Activated naive CD4-positive, alpha-beta T cell treated with anti-CD3 and anti-CD28 coated beads, Interleukin-2, amount 50 U/mL, for 16 hours (primary cell): ENCODE measurements at places on chromosomes 1 and 21.

DNA sequence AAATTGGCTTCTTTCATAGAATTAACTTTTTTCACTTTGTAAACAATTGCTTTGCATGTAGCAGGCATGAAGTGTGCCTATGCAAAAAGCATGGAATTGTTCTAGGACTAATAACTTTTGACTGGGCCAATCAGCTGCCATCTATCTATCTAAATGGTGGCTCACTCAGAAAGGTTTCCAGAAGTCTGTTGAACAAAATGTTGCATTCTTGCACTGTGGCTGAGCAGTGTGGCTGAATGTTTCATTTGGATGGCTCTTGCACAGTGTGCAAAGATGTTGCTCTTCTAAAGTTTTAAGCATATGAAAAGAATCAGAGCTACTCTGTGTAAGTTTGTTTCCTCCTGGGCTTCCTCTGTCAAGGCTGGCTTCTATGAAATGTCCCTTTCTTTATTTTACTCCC is 213.5 kb downstream of the KCTD3 start:
- no peak for DNase-seq

GRCh38 chr1:184392779-184393522 is 6.1 kb downstream of the C1orf21 start:
- no peak for DNase-seq

- DNase-seq = no peak
Observed at GRCh38 chr1:5651027-5651410, 341.2 kb downstream of the NPHP4 start.

DNA sequence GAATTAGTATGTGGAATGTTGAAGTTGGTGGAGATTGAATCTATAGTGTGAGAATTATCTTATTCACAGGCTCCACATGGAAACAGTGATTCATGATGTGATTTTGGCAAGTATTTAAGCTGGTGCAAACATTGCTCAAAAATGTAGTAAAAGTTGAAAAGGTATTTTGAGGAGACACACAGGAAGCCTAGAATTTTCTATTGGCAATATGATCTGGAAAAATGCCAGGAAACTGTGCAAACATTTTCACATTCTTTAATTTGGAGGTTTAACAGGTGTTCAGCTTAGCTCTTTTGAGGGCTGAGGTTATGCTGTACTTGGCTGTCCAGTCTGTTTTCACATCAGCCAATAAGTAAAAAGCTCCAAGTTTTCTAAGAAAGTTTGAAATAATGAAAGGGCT is 327.3 kb downstream of the RWDD3 start:
- DNase-seq = no peak

DNA sequence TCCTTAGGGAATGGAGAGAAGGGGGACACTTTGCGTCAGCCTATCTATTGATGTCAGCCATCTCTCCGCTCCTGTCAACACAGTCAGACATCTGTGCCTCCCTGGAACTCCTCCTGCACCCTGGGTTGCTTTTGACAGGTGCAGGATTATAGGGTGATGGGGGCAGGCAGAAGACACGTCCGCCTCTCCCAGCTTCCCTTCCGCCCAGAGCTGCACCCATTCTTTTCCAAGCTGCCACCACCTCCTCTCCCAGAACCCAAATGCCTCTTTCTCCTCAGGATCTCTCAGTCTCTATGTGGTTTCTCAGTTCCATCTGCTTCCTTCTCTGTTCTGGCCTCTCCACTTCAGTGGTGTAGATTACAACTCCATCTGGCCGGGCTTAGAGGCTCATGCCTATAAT is 17.1 kb upstream of the KIF1B start:
- DNase-seq = no peak

DNA sequence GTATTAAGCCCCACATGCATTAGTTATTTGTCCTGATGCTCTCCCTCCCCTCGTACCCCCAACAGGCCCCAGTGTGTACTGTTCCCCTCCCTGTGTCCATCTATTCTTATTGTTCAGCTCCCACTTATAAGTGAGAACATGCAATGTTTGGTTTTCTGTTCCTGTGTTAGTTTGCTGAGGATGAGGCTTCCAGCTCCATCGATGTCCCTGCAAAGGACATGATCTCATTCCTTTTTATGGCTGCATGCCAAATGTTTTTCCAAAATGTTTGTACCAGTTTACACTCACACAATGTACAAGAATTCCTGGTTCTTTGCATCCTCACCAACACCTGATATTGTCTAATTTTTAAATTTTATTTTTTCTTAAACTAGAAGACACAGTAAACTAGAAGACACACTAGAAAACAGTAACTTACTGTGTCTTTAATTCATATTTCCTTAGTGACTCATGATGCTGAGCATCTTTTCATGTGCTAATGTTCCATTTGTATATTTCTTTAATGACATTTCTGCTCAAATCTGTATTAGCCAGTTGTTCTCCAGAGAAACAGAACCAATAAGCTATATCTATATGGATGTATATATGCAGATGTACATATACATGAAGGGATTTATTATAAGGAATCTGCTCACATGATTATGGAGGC is 19.4 kb upstream of the USP1 start:
- DNase-seq = no peak

DNA sequence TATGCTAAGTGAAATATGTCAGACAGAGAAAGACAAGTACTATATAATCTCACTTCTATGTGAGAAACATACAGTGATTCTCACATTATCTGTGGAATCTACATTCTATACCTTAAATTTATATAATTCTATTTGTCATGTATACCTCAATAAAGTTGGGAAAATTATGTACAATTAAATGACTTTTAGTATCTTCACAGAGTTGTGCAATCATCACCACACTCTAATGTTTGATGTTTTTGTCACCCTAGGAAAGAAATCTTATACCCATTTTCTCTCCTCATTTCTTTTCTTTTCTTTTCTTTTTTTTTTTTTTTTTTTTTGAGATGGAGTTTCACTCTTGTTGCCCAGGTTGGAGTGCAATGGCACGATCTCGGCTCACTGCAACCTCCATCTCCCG is 37.0 kb upstream of the TINAGL1 start:
- DNase-seq = no peak

DNA sequence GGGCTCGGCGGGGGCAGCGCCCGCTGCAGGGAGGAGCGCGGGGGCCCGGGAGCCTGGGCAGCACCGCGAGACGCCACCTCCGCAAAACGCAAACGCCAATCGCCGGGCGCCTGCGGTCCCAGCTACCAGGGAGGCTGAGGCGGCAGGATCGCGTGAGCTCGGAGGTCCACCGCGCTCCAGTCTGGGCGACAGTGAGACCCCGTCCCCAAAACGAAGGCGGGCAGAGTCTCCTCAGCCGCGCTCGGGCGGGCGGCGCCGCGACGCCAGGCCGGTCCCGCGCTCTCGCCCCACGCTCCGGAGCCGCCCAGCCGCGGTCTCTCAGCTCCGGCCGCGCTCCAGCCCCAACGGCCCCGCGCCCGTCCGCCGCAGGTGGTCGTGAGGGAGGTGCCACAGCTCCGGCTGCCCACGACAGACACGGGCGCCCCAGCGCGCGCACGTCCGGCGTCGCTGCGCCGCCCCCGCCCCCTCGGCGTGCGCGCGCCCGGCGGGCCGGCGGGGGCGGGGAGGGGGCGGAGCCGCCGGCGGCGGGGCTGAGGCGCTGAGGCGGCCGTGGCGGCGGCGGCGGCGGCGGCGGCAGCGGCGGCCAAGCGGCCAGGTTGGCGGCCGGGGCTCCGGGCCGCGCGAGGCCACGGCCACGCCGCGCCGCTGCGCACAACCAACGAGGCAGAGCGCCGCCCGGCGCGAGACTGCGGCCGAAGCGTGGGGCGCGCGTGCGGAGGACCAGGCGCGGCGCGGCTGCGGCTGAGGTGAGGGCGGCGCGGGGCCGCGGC is at the start of gene ADARB1:
Gene ADARB1, plus strand, starts transcription at position 533 of the 770 bp plus-strand sequence. CDS start 97,077 bp downstream, outside the sequence.
- DNase-seq = peak; percentile 71

- peak; percentile 72 for DNase-seq
Observed at GRCh38 chr1:165592945-165593823, 37.9 kb upstream of the MGST3 start.

- DNase-seq = peak; percentile 61
Observed at GRCh38 chr1:40316595-40317393, at the start of gene COL9A2. Gene COL9A2, minus strand, starts transcription at chr1:40317286. Its CDS starts 89 bp downstream, at chr1:40317197.

DNA sequence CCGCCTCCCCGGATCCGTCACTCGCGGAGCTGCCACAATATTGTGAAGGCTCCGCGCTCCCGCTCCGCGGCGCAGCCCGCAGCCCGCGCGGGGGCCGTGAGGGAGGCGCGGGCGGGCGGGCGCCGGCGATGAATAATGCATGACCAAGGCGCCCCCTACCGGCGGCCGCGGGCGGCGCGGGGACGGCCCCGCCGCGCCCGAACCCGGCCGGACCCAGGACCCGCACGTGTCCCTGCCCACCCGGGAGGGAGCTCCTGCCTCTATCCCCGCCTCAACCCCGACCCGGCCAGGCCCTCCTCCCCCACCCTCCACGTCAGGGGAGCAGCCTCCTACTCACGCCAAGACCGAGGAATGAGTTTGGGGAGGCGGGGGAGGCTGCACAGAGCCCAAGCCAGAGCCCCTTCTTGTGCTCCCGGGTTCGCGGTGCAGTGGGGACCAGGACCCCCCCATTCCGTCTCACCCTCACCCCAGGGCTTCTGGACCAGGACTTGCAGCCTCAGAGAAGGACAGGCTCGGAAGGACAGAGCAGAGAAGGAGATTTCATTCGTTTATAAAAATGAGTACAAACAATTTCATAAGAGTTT is 70.8 kb upstream of the CASZ1 start:
- peak; percentile 65 for DNase-seq

GRCh38 chr21:28547766-28548165 is 444.9 kb downstream of the LTN1 start:
- DNase-seq = no peak

- no peak for DNase-seq
Observed at GRCh38 chr21:25094695-25095094, 512.6 kb downstream of the MRPL39 start.

- DNase-seq = no peak
Observed at GRCh38 chr1:164673584-164674214, 114.7 kb downstream of the PBX1 start.

GRCh38 chr1:156128654-156129597 is 14.4 kb downstream of the LMNA start:
- DNase-seq = no peak

- no peak for DNase-seq
Observed at GRCh38 chr1:39453603-39454002, 37.8 kb upstream of the BMP8A start.

DNA sequence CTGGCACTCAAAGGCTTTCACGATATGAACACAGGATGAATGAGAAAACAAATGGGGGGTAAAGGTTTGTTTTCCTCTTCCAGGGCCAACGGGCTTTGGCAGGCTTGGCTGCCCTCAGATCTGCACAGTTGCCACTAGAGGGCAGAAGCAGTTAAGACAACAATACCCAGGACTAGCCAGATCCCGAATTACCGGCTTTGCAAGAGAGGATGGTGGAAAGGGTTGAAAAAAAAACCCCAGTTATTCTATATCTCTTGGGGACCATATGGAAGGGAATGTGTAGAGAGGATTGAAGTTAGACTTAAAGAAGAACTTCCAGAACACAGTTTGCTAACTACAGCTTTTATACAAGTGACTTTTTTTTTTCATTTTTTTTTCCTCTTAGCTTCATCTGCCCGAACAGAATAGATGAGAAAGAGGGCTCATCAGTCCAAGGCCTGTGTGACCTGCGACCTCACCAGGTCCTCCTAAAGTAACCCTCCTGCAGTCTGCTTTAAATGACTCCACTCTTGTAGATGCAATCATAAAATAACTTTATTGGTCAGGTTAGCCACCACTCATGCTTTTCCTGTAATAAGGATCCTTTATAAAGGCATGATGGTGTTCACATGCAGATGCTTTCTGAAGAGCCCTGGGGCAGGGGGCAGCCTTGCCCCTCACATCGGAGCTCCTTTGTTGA is 10.7 kb downstream of the FMOD start:
- peak; percentile 53 for DNase-seq

- DNase-seq = no peak
Observed at GRCh38 chr21:31872452-31873274, at the start of gene HUNK. Gene HUNK, plus strand, starts transcription at chr21:31873020. Its CDS starts 655 bp downstream, at chr21:31873675.

GRCh38 chr1:54919367-54920359 is 32.7 kb upstream of the DHCR24 start:
- DNase-seq = no peak

GRCh38 chr1:214492401-214493075 is 58.9 kb downstream of the PTPN14 start:
- no peak for DNase-seq

DNA sequence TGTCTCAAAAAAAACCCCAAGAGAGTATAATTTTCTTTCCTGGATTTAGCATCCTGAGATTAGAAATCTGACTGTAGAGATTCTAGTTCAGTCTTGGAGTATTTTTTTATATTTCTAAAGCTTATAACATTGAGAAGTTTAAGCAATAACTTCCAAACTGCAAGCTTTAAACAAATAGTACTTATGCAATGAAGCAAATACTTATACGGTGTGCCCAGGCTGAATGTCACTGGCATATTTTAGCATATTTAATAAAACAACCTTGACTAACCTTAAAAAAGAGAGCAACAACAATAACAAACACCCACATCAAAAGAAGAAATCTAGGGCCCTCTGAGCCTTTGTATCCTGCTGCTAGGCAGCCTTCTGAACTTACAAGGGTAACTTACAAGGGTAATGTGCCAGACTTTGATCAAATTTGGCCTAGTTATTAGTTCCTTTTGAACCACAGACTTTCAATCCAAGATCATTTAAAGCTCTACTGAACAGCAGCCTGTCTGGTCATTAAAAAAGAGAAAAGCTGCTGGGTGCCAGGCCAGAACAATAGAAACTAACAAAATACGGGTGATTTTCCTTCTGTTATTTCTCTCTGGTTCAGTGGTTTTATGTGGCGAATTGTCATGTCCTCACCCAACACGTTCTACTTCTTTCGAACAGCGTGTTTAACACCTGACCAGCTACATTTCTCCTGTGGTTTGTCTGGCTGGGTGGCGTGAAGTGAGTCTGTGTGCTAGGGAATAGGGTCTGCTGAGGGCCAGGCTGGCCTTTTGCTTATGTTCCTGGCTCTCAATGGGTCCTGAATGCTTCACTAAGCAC is 16.2 kb downstream of the MTOR start:
- no peak for DNase-seq

- DNase-seq = no peak
Observed at GRCh38 chr1:52867087-52867863, 24.7 kb downstream of the ZYG11A start.
